ENCODE measurements at places on chromosomes 2 and 18.

DNA sequence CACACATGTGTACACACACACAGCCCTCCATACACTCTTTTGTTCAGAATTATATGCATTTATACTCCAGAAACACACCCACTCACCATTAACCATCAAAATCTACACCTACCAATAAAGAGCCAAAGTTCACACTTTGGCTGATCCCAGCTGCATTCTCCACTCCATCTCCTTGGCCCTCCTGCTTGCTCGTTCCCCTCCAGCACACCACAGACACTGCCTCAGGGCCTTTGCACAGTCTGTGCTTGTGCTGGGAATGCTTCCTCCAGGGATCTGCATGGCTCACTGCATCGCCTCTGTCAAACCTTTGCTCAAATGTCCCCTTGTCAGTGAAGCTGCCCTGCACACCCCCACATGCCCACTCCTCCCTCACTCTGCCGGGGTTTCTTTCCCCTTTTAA, 46.0 kb downstream of the POMC start:
- no peak for DNase-seq

DNA sequence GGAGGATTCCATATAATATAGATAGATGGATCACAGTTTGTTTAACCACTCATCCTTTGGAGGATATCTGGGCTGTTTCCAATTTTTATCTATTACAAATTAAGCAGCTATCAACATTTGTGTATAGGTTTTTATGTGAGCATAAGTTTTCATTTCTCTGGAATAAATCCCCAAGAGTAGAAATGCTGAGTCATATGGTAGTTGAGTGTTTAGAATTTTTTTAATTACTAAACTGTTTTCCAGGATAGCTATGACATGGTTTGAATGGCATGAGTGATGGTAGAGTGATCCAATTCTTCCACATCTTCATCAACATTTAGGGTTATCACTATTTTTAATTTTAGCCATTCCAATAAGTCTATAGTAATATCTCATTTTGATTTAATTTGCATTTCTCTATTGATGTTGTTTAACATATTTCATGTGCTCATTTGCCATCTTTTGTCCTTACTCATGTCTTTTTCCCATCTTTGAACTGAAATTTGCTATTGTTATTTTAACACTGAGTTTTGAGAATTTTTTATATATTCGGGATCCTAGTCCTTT, 31.4 kb downstream of the ABCB11 start:
- no peak for DNase-seq

GRCh38 chr2:159145745-159146354, 140.7 kb downstream of the WDSUB1 start:
- DNase-seq = no peak

DNA sequence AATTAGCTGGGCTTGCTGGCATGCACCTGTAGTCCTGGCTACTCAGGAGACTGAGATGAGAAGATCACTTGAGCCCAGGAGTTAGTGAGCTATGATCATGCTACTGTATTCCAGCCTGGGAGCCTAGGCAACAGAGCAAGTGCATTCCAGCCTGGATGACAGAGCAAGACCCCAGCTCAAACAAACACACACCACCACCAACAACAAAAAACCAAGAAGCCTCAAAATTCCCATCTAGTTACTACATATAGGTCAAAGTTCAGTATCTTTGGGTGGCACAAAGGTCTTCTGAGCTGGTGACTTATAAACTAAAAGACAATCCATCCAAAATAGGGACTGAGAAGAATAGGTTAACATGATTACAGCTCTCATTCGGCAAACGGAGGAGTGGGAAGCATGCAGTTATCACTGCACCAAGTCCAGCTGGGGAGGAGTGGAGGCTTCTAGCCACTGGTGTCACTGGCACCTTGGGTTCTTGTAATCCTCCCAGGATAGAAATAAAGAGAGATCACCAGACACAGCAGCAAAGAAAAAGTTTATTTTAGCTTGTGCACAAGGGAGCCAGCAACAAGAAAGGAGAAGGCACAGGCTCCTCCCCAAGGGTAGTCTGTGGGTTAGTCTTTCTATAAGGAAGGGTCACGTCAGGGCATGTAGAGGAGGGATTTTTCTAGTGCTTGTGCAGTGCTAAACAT, 57.4 kb downstream of the SH2D6 start:
- no peak for DNase-seq

DNA sequence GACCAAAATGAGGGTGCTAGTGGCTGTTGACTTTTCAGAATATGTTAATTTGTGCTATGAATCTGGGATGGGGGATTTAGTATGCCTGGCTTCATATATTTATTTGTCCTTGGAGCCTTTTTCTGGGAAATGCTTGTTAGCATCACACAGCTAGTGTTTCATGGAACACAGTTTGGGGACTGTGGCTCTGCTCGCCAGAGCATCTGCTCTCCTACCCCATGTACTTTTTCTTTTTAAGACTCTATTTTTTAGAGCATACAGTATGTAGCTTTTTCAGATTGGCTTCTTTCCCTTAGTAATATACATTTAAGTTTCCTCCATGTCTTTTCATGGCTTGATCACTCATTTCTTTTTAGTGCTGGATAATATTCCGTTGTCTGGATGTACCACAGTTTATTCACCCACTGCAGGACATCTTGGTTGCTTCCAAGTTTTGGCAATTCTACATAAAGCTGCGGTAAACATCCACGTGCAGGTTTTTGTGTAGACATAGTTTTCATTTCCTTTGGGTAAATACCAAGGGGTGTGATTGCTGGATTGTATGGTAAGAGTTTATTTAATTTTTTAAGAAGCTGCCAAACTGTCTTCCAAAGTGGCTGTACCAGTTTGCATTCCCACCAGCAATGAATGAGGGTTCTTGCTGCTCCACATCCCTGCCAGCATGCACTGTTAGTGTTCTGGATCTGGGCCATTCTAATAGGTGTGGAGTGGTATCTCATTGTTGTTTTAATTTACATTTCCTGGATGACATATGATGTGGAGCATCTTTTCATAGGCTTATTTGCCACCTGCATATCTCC, 44.1 kb downstream of the EFR3B start:
- no peak for DNase-seq

DNA sequence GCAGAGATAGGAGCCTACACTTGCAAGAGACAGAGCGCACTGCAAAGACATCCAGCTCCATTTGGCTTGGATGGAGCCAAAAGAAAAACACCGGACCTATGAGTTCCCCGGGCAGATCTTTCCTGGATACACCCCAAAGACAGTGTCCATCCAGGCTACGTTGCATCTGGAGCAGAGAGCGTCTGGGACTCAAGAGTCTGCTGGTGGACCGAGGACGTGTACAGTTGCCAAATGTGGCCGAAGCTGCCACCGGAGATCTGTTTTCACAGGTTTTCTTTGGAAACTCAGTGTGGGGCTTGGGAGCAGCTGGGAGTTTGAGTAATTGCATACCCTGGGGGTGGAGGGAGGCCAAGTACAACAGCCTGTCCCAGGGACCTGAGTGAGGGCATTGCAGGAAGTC, 192.3 kb upstream of the OSR1 start:
- DNase-seq = no peak

GRCh38 chr2:119517433-119517832, 6.8 kb downstream of the SCTR start:
- peak; percentile 29 for DNase-seq

- DNase-seq = no peak
Observed at GRCh38 chr18:8816220-8816619, 110.9 kb downstream of the MTCL1 start.

GRCh38 chr2:207480521-207481040, 49.2 kb upstream of the CREB1 start:
- DNase-seq = no peak

DNA sequence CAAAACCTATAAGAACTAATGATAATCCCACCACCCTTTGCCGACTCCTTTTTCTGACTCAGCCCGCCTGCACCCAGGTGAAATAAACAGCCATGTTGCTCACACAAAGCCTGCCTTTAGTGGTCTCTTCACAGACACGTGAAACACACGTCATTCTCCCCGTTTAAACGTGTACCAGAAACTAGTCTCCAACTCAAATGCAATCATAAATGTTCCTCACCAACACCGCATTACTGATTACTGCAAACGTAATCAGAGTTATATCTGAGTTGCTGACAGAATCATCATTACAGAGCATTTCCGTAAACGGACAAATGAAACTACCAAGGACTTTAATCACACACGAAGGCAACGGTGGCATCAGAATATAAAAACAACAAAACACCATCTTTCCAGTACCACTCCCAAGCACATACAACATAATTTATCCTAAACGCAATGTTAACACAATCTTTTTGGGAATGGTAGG, 1.9 kb downstream of the CLK1 start:
- DNase-seq = peak; percentile 26

GRCh38 chr2:36170805-36171204, 184.8 kb upstream of the CRIM1 start:
- DNase-seq = no peak

DNA sequence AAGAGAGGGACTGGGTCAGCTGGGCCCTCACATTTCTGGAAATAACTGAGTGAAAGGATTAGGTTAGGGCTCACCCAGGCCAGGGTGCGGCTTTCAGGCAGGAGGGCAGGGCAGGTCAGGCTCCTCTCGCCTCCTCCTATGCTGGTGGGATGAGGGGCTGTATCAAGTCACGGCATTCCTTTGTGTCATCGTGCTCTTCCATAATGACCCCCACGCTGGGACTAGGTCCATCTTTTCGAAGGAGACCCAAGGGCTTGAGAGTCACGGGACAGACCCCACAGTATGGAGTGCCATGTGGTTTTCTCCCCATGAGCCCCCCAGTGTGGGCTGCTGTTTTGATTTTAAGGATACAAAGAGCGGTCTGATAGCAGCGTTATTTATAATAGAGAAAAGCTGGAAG, 137.8 kb upstream of the COPS8 start:
- no peak for DNase-seq

DNA sequence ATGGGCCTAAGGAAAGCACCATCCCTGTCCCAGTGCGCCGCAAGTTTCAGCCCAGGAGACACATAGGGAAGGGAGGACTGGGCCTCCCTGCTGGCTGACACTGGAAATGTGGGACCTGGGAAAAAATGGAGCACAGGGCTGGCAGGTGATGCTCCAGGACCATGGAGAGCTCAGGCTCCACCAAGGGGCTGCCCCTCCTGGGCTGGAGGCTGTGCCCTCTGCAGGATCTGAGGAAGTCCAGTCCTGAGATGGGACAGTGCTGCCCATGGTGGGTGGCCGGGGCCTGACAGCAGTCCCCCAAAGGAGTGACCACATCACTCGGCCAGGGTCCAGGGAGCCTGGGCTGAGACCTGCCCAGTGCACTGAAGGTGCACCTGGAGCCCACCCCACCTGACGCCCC, 108.6 kb upstream of the TEKT4 start:
- no peak for DNase-seq

DNA sequence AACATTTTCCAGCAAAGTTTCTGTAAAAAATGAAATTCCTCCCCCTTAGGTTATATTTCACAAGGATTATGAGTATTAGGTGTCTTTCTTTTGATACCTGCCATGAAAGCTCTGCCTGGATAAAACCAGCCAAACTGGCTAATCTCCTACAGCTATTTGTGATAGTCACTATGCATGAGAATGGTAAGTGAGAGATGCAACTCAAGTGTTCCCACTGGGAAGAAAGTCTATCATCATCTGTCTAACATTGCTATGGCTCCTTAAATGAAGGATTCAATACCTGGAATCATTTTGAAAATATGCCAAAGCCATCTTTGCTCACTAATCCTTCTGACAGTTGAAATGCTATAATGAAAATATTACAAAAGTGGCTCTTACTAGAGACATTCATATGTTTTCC, 339.9 kb upstream of the LRRTM4 start:
- no peak for DNase-seq

- no peak for DNase-seq
Observed at GRCh38 chr2:105721991-105722511, 22.7 kb upstream of the NCK2 start.

DNA sequence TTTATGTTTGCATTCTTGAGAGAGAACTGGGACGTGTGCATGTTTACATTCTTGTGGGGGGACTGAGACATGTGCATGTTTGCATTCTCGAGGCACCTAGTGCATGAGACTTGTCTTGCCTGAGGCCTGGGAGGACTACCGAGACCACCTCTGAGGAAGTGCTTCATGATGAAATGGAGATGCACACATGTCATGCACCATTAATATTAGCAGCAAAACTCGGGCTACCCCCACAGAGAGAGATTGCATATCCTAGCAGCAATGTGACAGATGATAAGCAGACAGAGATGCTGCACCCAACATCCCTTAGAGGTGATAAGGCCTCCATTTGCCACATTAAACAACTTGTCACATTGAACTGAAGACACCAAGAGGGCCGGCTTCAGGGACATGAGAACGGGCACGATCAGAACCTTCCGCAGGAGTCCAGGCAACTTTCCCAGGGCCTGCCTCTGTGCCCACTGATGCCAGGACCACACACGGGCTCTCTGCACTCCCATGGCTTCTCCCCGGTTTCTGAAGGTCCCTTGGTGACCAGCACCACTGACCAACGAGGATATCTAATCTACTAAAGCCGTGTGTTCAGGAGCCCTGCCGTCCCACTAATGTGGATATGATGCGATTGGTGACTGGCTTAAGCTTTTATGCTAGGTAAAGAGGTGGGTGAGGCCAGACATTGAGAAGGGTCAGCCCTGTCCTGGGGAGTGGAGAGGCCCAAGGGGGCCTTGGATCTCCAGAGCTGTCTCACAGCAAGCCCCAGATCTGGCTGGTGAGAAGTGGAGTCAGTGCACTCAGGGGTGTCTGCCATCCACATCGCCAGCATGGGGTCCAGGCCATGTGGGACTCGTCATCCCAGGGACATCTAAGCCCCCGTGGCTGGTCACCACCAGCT, 208.3 kb downstream of the NDUFA10 start:
- DNase-seq = no peak

DNA sequence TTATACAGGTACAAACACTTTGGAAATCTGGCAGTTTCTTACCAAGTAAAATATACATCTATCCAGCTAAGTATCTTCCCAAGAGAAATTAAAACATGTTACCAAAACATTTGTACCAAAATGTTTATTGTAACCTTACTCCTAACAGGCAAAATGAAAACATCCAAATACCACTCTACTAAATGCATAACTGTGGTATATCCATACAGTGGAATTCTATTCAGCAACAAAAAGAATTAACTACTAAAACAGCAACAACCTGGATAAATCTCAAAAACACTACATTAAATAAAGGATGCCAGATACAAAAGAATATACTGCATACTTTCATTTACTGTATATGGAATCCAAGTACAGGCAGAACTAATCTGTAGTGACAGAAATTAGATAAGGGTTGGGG, 51.1 kb downstream of the TLK1 start:
- DNase-seq = no peak

DNA sequence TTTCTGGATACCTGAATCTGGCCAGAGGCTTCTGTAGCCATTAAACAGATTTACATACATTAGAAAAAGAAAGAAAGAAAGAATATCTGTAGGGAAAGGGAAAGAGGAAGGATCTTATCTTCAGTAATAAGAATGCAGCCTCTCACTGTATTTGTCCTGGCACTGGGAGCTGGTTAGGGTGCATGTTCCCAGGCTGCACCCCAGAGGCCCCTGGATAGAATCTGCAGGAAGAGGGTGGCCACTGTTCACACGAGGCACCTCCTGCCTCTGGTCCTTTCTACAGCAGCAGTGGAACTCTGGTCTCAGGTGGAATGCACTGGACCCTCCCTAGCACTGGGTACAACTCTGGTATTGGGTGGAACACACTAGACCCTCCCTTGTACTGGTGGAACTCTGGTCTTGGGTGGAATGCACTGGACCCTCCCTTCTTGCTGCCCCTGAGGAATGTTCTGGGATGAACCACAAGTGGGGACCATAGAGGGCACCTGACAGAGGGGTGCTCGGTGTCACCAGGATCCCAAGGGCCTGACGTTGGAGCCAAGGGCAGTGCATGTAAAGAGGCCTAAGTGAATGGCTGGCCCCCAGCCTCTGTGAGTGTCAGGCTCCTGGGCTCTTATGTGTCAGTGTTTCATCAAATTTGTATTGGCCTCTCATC, 27.4 kb upstream of the PXDN start:
- DNase-seq = no peak

- DNase-seq = no peak
Observed at GRCh38 chr2:217325816-217326215, 466.0 kb upstream of the TNP1 start.

Data from GM12864 (cell line).